ENCODE measurements at places on chromosomes 16 and 17.
A peak's percentile ranks its signal among the peaks of the same experiment; 100 is the strongest.

GRCh38 chr16:54588026-54588425 lies 301.4 kb upstream of the IRX3 start:
- no peak for DNase-seq

- no peak for DNase-seq
Observed at GRCh38 chr17:27756467-27757371, 43.6 kb downstream of the NOS2 start.

DNA sequence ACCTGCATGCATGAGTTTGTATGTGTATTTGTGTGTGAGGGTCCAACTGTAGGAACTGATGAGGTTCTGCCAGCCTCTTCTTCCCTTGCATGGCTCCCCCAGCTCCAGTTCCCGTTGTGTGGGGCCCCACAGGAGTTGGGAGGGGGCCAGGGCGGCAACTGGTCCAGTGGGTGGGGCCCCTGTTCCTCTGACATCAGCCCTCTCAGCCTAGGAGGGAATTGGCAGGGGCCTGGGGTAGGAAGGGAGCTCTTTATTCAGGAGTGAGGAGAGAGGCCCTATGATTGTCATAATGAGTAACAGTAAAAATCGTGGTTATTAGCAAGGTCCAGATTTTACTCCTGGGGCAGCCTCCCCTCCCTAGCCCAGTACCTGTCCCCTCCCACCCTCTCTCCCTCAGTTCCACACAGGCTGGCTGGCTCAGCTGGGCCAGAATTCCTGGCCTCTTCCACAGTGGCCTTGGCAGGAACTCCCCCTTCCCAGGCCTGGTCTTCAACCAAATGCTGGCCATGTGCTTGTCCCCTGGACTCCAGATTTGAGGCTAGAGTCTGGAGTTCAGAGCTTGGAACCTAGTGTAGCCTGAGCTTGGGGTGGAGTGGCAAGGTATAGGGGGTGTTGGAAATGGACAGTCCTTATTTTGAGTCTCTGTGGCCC lies 18.9 kb downstream of the RARA start:
- DNase-seq: no peak

DNA sequence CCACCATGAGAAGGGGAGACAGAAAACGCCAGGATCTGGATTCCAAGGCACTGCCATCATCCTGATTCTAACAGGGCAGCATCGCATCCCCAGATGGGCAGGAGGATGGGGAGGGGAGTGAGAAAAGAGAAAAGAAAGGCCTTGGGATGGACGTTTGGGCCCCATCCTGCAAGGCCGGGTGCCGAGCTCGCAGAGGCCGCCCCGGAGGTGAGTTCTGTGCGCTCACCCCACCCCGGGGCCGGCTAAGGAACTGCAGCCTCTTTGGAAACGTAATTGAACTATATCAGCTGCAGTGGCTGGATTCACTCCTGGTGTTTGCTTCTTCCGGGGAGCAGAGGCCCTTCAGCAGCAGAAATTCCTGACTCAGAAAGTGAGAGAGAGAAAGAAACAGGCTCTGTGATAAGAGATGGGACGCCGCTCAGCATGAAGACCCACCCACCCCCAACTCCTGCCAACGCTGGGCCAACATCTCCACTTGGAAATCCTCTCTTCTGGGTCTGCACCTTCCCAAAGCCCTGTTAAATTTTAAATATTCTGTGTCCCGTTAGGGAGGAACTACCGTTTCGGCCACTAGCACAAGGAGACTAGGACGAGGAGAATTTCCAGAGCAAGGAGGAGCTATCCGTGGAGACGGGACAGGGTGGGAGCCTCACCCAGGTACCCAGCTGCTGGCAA lies 8.5 kb upstream of the SSTR2 start:
- peak; percentile 31 for DNase-seq
